ENCODE measurements at places on chromosomes 2 and 18. TPM values are rescaled to one million over a fixed set of nuclear protein-coding genes. Genes with fewer than 3 reads are reported as not detected.

- DNase-seq, result peak; percentile 18
Measured at GRCh38 chr2:179981085-179981484, 26.0 kb downstream of the CWC22 start.

GRCh38 chr2:134985061-134985460 is 62.2 kb downstream of the MAP3K19 start:
- no peak for DNase-seq

The RUFY4 gene
- not detected for total RNA-seq

GRCh38 chr2:186099826-186100225 is 361.2 kb downstream of the FSIP2 start:
- DNase-seq, result no peak

- no peak for DNase-seq
Measured at GRCh38 chr2:192053921-192054320, 140.8 kb downstream of the TMEFF2 start.

DNA sequence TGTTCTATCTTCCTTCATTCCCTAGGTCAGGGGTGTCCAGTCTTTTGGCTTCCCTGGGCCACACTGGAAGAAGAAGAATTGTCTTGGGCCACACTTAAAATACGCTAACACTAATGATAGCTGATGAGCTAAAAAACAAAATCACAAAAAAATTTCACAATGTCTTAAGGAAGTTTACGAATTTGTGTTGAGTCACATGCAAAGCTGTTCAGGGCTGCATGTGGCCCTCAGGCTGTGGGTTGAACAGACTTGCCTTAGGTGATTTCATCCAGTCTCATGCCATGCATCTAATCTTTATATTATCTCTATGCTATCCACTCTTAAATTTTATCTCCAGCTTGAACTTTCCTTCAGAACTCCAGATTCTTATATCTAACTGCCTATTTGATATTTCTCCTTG is 80.1 kb downstream of the CCDC85A start:
- peak; percentile 39 for DNase-seq

DNA sequence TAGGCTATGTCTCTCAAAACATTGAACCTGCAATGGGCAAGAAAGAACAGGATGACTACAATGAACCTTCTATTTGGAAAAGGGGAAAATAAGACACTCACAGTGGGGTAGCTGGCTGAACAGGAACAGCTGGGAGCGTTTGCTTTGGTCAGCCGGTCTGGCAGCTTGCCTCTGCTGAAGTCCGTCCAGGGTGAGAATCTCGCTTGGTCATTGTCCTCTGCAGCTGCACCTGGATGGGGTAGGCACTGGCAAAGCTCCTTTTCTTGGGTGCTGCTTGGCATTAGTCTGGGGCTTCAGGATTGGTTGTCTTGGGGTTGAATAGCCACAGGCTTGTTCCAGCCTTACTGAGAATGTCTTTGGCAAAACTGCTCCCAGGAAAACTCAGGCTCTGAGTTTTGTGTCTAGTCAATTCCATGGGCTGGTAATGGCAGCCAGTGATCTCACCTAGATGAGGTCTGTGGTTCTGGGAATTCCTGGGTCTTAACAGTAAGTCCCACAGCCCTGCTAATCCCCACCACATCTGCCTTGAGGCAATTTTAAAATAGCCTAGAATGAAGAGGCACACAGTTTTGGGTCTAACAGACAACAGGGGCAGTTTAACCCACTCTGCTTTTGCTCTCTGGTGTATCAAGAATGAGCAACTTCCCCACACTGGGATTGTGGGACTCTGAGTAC is 13.4 kb downstream of the NEDD4L start:
- DNase-seq, result no peak

The GALM gene
- 1.6 TPM for total RNA-seq

- DNase-seq, result no peak
Measured at GRCh38 chr2:28413899-28414295, 21.2 kb downstream of the FOSL2 start.

Data from bronchial epithelial cell (primary cell).